Activated T-cell treated with anti-CD3 and anti-CD28 coated beads, Interleukin-2, amount 50 U/mL, for 4 hours (primary cell): ENCODE measurements at places on chromosomes 11 and 22. TPM values are rescaled to one million over a fixed set of nuclear protein-coding genes. Genes with fewer than 3 reads are reported as not detected.
A peak's percentile ranks its signal among the peaks of the same experiment; 100 is the strongest.

GRCh38 chr22:35069541-35069940 is 3.6 kb downstream of the ISX start:
- no peak for DNase-seq

GRCh38 chr11:85464283-85464682 is 162.9 kb downstream of the DLG2 start:
- no peak for DNase-seq

Gene PDE2A
- total RNA-seq, result 0.71 TPM

DNA sequence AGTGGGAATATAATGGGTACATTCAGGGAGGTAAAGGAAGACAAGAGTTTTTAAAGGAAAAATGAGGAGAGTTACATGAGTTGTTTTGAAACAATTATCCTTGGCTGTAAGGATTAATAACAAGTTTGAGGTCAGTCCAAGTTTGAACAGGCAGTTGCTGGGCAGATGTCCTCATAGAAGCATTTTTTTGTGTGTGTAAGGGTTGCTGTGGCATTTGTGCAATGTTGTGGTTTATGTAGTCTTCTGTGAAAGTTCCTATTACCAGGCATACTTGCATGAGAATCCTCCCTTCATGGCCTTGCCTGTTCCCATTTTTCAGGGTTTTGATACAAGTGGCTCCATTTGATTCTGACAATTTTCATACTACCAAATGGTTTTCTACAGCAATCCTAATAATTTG is 400.2 kb downstream of the KCNA4 start:
- no peak for DNase-seq

DNA sequence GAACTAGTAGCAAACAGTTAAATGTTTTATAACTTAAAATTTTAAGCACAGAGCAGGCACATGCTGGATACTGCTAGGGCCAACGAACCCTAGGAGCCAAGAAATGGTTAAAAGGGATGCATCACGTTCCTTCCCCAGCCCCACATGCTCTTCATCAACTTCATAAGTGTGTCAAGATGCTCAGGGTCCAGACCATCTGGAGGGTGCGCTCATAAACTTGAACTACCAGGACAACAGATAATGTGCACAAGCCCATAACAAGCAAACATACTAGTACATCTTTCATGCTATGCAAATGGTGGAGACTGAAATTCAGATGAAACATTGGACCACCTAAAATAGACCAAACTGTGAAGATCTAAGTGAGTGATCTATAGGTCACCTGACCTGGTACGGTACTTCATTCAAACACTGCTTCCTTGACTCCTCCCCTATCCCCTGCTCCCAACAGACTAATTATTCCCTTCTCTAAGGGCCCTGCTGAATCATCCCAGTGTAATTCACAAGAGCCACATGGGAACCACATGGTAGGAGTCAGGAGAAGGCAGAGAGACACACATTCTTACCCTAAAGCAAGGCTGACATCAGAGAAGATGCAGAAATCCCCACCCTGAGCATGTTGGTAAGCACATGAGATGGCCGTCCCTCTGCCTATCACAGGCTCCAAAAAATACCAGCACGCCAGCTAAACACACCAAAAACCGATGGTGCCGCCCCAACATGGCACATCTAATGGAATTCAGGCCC is 83.9 kb downstream of the ETS1 start:
- no peak for DNase-seq

Gene GPHA2
- total RNA-seq, result not detected

- DNase-seq, result no peak
These were observed 1150.6 kb upstream of the RAG2 start for GRCh38 chr11:37748641-37749040.

DNA sequence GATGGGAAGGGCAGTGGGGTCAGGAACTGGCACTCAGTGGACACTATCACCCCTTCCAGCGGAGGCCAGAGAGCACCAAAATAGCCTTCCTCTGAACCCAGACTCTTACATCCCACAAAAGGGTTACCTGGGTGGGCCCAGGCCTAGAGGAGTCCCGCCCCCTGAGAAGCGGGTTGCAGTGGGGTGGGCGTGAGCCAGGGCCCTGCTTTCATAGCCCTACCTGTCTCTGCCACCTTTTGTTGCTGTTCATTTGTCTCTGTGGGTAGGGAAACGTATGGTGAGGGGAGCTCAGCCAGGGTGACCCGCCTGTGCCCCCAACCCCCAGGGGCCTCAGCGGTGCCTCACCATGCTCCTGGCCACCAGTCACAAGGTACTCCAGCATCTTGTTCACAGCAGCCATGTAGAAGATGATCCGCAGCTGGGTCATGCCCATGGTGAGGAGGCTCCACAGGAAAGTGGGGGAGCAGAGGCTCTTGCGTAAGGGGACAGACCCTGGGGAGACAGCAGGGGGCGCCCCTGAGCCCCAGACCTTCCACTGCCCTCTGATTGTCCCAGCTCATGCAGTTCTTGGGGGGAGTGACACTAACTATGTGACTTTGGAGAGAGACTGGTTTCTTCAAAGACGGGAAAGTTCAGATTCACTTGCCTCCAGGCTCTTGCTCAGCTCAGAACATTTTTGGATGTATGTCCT is 24.0 kb downstream of the SLC43A1 start:
- peak; percentile 44 for DNase-seq

DNA sequence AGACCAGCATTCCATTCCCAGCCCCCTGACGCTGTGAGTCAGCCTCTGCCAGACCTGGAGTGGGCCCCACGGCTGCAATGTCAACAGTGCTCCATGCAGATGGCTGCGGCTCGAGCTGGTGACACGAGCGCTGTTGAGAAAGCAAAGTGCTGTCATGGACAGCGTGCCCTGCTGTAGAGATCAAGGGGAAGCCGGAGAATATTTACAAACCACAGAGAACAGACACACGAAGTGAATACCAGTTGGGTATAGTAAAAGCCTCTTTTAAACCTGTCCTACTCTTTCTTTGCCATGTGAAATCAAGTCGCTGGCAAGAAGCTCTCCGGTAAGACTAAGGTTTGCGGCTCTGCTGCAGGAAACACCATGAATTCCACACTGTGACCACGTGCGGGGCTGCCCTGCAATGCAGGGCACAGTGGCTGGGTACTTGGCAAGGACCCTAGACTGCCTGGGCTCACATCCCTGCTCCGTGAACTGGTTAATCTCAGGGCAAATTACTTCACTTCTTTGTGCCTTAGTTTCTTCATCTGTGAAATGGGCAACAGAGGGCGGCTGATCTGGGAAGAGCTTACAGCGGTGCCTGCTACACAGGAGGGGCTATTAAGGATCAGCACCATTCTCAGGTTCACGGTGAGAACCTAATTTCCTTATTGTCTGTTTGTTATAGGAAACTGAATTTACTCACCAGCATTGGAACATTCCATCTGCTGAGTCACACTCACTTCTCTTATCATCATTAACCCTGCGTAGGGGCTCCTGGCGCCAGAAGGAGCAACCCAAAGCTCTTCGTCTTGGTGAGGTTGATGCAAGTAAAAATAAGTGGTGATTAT is 27.8 kb upstream of the ELFN2 start:
- no peak for DNase-seq

Gene OR8B12
- not detected for total RNA-seq

DNA sequence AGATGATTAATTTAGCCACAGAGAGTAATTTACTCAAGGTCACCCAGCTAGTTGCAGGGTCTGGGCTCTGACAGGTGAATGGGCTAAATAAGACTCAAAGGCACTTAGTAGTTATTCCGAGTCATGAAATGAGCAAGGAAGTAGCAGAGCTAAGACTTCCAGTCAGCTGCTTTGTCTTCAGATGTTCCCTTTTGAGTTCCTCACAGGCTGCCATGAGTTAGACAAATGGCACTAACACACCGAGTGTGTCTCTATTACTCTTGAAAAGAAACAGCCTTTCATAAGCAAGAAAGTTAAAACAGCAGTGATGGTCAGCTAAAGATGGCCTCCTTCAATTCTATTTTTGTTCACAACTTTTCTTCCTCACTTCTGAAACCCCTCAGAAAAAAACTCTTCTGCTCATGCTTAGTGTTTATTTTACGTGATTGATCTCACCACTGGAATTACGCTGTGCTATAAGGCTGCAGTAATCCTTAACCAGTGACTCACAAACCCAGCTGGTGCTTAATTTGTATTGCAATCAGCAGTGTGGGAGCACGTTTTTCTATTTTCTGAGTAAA is 389.1 kb downstream of the AASDHPPT start:
- DNase-seq, result no peak

Gene VEGFB
- total RNA-seq, result 75.6 TPM

- no peak for DNase-seq
These were observed 46.2 kb downstream of the CSNK2A3 start for GRCh38 chr11:11306855-11307254.

DNA sequence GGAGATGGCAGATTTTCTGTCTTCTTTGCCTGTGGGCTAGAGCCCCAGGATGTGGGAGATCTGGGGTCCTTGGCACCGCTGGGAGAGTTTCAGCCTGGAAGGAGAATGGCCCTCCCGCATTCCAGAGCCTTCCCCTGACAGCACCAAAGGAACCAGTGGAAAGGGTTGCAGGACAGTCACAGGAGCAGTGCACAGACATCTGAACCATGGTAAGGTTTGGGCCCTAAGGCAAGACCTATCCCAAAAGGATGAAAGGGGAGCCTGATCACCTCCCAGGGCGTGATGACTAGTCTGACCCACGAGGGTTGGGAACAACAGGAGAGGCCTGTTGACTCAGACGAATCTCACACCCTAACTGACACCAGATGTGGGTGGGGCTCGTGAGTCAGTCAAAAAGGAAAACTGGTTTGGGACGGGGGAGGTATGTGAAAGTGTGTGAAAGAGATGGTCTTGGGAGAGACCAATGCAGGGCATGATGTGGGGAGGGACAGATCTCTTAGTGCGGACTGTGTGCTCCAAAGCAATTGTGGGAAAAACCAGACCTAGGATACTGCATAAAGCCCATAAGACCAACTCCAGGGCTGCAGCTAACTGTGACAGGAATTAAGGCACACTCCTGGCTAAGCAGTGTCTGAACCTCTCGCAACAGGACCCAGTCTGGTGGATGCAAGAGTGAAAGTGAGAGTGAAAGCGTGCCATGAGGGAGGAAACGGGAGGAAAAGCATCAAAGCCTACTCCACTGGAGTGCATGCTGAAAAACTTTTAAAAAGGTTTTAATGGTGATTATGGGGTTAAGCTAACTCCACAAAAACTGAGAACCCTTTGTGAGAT is 39.1 kb upstream of the GLYAT start:
- DNase-seq, result no peak

GRCh38 chr11:3929232-3929631 is 73.8 kb downstream of the STIM1 start:
- DNase-seq, result no peak

Gene OOSP3
- not detected for total RNA-seq

GRCh38 chr22:46854125-46854870 is 91.8 kb downstream of the TBC1D22A start:
- no peak for DNase-seq

DNA sequence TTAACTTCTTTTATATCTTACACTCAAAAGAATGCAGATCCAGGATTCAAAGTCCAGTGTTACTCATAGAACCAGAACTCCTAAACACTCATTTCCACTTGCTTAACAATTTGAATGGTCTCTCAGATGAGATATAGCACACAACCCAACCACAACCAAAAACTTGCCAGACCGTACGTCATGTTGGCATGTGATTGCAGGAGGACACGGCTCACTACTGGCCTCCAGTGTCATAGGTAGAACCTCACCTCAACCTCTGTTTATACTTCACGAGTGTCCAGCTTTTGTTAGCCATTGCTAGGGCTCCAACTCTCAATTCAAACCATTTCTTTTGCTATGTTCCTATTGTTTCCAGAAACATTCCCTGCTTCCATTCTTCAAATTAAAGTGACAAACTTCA is 58.5 kb upstream of the PDGFD start:
- no peak for DNase-seq

Gene ACRV1
- not detected for total RNA-seq

DNA sequence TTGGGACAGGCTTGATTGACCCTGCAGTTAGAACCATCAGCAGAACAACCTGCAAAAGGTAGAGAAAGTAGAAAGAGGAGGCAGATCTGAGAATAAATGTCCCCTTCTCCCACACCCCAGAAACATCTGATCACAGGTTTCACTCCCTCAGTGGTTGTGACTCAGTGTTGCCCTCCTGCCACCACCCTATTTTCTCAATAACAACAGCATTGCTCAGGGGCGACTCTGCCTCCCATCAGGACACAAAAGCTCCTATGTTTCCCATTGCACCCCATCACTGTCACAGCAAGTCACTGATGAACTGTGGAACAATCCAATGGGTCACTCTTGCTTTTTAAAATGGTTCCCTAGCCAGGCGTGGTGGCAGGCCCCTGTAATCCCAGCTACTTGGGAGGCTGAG is 110.2 kb downstream of the RASSF10 start:
- no peak for DNase-seq

GRCh38 chr11:116256215-116256614 is 516.6 kb downstream of the BUD13 start:
- no peak for DNase-seq

Gene SHANK3
- 0.08 TPM for total RNA-seq

Gene MYOD1
- not detected for total RNA-seq

Gene DRD2
- total RNA-seq, result not detected

GRCh38 chr22:29079218-29079901 is 6.5 kb downstream of the KREMEN1 start:
- DNase-seq, result no peak

- no peak for DNase-seq
These were observed 24.3 kb downstream of the MYH9 start for GRCh38 chr22:36363349-36363981.

Gene CEP126
- total RNA-seq, result 0.58 TPM

DNA sequence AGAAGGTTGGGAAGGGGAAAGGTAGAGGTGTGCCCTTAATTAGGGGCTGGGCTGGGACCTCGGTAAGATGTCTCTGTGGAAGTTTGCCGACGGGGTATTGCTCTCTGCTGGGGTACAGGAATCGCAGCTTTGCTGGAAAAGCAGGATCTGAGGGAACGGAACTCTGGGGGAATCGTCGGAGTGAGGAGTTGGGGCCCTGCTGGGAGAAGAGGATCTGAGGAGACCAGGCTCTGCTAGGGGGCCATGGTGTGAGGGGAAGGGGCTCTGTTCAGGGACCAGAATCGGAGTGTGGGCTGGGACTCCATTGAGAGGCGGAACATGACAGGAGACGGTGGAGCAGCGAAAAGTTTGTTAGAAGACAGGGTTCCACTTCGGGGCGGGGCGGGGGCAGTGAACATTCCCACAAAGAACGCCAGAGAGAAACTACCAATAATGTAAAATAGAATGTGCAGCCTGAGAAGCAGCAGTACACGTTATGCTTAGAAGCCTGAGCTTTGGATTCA is 456 bp downstream of the AAMDC start:
- DNase-seq, result peak; percentile 5
